ENCODE measurements at places on chromosomes 16 and 17.

DNA sequence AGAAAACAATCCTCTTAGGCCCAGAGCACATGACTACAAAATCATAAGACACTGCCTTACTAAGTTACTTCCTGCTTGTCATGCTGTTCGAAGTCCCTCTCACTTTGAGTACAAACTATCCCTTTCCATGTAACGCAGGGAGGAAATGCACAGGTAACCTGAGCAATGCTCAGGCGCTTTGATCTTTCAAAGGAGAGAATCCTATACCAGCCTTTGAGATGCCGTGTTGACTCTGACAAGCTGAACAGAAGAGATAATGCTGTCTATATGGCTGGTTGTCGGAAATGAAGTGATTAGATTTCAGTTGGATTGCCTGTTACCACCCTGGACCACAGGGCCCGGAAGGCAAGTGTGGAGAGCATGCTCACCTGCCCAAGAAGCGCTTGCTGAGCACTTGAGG lies 75.9 kb downstream of the CDH11 start:
- DNase-seq, result no peak

DNA sequence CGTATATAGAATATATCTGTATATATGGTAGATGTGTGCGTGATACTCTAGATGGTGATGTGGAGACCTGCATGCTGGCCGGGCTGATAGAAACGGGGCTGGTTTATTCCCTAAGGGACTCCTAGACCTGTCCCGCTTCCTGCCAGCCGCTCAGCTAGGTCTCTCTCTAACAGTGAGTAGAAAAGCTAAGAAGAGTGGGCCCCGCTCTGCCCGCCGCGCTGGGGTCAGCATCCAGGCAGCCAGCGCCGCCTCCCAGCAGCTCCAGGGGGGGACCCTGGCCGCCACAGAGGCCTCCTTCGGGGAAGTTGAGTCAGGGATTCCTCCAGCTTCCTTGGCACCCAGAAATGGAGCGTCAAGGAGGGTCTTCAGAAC lies 9.4 kb downstream of the CYGB start:
- no peak for DNase-seq

DNA sequence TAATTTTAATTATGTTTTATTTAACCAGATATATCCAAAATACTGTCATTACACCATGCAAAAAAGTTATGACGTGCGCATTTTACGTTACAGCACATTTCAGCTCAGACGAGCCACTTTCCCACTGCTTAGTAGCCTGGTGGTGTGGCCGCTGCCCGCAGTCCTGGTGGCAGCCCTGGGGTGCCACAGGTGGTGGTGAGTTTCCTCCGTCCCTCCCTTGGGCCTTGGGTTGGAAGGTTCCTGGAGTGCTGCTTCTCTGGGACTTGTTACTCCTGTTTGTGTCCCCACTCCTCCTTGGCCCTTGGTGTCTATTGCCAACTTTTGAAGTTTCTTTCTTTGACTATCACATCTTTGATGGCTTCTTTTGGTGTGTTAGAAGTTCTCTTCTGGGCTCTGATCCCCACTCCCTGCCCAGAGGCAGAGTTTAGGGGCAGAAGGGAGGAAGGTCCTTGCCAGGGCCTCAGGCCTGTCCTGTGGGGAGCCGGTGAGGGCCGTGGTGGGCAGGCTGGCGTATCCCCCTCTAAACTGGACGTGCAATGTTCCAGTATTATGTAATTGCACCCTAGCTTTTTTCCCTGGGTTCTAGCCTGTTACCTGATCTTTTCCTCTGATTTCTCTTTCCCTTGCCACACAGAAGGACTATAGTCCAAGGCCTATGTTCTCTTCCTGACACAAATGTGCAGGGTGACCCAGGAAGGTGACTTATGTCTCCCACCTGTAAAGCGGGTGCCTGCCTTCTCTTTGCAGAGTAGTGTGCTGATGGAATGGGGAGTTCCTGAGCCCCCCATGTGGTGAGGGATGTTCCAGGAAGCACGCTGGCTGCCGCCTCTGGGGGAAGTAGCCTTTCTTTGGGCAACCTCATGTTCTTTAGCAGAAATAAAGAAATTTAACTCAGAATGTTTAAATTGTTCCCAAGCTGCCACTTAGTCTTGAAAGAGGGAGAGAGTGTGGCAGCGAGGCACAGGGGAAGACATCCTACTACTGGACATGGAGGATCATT lies 8.4 kb downstream of the MPRIP start:
- no peak for DNase-seq

GRCh38 chr16:49883076-49884014 lies 27.4 kb upstream of the ZNF423 start:
- no peak for DNase-seq

GRCh38 chr17:40171750-40172149 lies 5.5 kb upstream of the RAPGEFL1 start:
- no peak for DNase-seq

- DNase-seq, result no peak
Measured at GRCh38 chr16:53925526-53925925, 221.6 kb downstream of the FTO start.

- DNase-seq, result no peak
Measured at GRCh38 chr16:27686926-27687325, 137.0 kb downstream of the KATNIP start.

DNA sequence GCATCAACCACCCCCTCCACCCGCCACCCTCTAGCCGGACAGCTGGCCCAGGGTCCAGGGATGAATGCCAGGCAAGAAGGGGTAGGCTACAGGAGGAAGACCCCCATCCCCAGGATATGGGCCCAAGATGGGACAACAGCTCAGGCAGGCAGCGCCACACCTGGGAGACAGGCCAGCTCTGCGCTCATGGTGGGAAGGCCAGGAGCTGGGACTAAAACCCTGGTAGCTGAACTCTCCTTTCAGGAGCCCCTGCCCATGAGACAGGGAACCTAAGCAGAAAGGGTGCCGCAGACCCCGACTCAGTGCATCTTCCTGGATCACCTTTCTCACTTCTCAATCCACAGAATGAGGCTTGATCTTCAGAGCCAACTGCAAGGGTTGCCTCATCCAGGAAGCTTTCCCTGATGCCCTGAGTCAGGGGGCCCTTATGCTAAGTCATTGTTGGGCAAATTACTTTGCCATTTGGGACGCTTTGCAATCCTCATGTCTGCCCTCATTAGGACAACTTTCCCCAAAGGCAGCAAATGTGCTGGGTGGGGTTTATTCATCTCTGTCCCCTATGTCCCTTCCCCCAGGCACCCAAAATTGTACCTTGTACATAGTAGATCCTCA lies 9.0 kb downstream of the ZDHHC1 start:
- DNase-seq, result peak; percentile 32

Data from left hindlimb (tissue), 1 donor.